ENCODE measurements at places on chromosomes 3 and 15.

DNA sequence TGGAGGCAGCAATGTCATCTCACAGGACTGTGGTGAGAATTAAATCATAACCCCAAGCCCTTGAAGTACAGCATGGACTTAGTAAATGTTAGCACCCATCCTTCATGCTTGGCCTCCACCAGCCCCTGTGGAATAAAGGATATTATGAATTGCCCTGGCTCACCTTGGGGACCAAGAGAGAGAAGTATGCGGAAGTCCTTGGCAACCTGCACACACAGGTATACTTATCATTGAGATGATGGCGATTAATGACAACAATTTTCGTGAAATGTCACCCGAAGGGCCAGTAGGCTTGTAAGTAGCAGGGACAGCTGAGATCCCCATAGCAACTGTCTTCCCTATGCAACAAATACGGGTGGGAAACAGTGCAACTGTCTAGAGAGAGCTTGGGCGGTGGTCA is 102.0 kb downstream of the FAM43A start:
- no peak for DNase-seq

- no peak for DNase-seq
Observed at GRCh38 chr3:62229908-62230307, 143.4 kb downstream of the FEZF2 start.

DNA sequence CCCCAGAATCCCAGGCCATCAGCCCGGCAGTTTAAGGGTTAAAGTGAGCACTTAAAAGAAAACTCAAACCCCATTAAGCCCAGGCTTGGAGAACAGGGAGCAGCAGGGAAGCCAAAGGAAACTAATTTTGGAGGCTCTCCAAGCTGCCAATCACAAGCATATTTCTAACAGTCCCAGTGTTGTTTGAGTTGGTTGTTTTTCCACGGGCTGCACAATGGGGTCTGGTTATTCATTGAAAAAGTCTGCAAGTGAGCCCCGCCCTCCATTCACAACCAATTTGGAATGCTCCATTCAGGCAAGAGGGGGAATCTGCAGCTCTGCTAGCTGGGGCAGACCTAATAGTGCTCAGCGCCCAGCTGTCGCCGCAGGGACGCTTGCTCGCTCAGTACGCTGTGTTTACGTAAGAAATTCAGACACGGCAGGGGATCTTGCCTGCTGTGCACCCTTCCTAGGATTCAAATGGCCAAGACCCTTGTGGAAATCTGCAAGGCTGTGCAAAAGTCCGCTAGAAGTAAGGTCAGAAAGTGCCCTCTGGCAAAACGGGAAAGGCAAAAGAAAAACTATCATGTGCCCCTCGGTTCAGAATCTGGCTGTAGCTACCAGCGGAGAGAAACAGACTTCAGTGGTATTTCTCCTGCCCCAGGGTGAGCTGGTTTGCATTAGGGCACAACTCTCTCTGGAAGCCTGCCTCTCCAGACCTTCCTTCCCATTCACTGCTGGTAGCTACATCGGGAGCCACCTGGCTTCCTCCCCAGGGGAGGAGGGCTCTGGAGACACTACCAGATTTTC is 11.0 kb downstream of the ETV5 start:
- peak; percentile 78 for DNase-seq

GRCh38 chr3:153245661-153246060 is 83.6 kb downstream of the RAP2B start:
- DNase-seq = no peak

- no peak for DNase-seq
Observed at GRCh38 chr3:194871864-194872668, 186.4 kb downstream of the FAM43A start.

DNA sequence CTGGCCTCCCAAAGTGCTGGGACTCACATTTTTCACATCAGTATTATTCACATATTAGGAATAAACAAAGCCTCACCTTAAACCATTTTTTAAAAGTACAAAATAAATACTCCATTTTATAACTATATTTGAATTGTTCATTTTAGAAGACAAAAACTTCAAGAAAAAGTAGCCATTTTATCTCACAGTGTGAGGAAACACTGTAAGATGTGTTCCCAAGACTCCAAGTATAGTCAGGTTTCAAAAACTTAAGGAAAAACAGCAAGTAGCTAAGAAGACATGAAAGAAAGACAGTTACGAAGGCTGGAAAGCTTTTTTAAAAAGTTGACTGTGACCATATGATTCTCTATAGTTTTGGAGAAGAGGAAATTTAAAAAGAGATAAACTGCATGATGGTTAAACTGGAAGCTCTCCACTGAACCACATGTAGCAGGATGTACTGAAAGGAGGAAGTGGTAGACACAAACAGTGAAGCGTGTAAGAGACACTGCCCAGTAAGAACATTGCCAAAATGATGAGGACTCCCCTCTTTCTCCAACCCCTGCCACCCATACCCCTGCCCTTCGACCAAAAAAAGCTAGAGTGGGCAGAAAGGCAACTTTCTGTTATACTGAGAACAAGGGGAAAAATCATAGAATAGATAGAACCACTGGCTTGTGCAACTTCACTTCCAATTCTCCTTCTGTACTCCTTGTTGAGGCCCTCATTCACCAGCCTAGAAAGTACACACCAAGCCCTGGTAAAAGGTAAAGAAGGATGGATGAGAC is 6.2 kb upstream of the TMF1 start:
- DNase-seq = no peak
